Hematopoietic multipotent progenitor cell (in vitro differentiated cells): ENCODE measurements at places on chromosomes 4 and X. TPM values are rescaled to one million over a fixed set of nuclear protein-coding genes. Genes with fewer than 3 reads are reported as not detected.

DNA sequence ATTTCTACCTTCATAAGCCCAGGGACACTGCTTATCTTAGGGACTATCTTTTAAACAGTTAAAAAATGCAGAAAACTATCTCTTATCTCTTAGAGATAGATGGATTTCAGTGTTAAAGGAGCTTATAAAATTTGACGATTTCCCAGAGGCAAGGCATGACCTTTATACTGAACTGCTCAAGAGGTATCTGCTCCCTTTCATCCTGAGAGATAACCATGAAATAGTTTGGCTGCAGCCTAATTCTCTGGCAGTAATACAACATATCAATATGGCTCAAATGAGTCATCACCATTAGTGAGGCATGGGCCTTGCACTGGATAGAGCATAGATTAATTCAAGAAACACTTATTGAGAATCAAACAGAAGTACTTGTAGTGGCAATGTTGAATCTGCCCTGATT lies 348.2 kb upstream of the GRIA3 start:
- DNase-seq = no peak

DNA sequence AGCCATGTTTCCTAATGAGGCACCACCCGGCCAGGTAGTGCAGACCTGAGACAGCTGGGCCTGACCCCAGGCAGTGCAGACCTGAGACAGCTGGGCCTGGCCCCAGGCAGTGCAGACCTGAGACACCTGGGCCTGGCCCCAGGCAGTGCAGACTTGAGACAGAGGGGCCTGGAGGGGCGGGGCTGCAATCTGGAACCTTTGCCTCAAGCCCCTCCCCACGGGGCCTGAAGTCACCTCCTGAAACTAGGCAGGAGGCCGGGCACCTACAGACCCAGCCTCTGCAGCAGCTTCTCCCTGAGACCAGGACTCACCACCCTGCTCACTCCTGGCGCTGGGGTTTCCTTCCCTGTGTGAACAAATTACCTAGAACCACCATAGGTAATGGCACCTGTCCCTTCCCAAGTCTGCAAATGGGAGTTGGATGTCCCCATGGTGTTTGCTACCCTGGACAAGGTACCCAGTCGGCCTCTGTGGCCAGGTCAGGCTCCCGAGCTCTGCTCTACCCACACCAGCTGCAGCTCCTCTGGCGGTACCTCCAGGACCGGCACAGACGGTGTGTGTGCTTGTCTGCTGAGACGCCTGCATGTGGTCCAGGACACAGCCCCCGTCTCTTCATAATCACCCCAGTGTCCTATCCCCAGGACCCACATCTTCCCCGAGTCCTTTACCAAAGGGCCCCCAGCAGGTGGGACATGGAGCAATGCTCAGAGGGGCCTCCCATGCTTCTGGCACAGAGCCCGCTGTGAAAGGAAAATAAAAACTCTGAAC lies 53.1 kb upstream of the C4orf50 start:
- peak; percentile 41 for DNase-seq

- DNase-seq = peak; percentile 56
These were observed 16.2 kb downstream of the AWAT2 start for GRCh38 chrX:70033348-70034051.

- DNase-seq = peak; percentile 23
These were observed 99.8 kb downstream of the ARHGAP10 start for GRCh38 chr4:147831551-147832171.

GRCh38 chrX:46198858-46199257 lies 346.4 kb downstream of the ZNF674 start:
- DNase-seq = no peak

DNA sequence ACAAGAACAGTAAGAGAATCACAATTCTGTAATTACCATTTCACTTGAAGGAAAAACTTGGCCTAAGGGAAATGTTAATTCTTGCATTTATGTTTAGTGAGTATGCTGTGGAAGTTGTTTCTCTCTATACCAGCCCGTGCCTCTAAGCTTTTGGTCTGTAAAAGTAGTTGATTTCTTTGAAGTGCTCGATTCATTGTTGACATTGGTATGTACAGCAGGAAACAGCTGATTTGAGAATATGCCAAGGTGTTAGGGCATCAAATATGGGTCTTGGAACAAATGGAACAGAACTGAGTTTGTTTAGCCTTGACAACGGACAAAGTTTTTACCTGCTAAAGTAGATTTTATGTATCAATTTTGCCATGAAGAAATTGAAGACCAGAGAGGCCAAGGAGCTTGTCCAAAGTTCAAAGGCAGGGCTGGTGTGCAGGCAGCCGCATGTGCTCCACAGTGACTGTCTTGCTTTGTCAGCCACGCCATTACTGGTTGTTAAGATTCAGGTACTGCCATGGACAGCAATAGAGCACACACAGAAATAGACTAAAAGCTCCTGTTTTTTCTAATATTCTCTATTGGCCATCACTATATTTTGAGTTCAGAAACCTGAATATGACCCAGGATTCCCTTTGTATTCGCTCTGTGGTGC lies 75.5 kb upstream of the TLR3 start:
- no peak for DNase-seq

The EGF gene
- 1.1 TPM for total RNA-seq

The USP17L29 gene
- not detected for total RNA-seq

The ENPEP gene
- total RNA-seq = 0.27 TPM
